Ureter (tissue), 1 donor: ENCODE measurements at places on chromosomes 4 and X. TPM values are rescaled to one million over a fixed set of nuclear protein-coding genes. Genes with fewer than 3 reads are reported as not detected.

GRCh38 chr4:169351872-169352271 lies 81.1 kb upstream of the SH3RF1 start:
- DNase-seq, result no peak

- no peak for DNase-seq
Observed at GRCh38 chr4:3489451-3489962, 26.4 kb downstream of the DOK7 start.

DNA sequence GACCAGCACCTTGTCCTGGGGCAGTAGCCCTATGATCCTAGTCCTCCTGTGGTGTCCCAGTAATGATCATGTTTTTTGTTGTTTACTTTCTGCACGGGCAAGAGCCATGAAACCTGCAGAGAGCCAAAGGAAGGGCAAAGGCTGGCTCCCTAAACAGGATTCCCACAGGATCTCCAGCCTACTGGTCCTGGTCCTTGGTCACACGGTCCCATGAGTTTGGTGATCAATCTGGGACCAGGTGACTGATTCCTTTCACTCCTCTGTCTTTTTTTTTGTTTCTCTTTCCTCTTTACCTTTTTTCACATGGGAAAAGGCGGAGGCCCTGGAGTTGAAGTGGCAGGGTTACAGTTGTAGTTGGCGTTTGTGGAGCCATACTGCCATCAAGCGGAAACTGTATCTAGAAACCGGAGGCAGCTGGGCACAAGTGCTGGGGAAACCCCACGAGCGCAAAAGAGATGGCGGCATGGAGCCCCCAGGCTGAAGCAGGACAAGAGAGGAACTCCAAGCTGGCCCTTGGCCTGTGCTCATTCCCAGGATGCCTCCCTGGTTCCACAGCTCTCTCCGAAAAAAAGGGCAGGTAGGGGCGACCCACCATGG lies 34.6 kb downstream of the NBDY start:
- peak; percentile 90 for DNase-seq

DNA sequence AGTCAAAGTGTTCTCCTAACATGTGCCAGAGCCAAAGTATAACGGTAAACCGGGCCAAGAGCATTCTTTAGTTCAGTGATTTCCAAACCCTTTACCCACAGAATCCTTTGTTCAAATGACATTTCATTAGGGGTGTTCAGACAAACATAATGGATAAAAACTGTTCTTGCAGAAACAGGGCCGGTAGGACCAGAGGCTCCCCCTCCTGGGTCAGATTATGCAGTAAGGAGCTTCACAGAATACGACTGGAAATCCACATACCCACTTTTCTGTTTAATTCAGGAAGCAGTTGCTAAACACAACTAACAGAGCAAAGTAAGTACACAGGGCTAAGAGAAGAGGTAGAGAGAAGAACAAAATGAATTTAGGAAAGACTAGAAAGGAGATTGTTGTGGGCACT lies 46.6 kb upstream of the TMEM184C start:
- DNase-seq, result no peak

- no peak for DNase-seq
Observed at GRCh38 chr4:53767482-53767881, 176.2 kb upstream of the LNX1 start.

DNA sequence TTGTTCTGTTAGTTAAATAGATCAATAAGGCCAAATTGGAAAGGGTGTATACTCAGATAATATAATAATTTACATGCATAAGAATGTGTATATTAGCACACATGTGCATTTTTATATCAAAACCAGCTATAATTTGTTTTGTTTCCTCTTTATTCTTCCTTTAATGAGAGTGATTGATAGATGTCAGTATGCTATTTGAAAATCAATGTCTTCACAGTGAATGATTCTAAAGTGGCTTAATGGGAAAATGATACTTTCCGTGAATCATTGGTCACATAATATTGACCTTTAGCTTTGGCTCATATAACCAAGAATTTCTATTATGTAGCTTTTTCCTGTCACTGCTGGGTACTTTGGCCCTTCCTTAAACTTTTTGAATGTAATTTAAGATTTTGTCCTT lies 48.6 kb downstream of the PLS3 start:
- DNase-seq, result no peak

GRCh38 chr4:41425650-41426049 lies 112.3 kb upstream of the LIMCH1 start:
- DNase-seq, result no peak

DNA sequence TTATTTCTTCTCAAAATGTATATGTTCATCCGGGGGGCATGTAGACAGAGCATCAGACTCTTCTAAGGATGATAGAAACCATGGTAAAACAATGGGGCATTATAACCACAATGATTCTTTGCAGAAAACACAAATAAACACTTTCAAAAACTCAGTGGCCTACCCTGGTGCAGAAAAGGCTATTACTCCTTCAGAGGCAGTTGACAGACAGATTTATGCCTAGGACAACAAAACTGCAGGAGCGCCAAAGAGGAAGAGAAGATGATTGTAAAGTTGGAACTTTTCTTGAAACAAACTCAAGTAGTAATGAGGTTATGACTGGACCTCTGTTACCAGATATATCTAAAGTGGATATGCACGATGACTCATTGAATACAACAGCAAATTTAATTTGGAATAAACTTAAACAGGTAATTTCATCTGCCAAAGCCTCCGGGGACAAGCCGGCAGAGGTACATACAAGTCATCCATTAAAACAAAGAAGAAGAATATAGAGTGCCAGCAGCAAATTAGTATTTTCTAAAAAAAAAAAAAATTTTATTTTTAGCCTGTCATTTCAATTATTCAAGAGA lies 1068.4 kb upstream of the INTU start:
- no peak for DNase-seq

DNA sequence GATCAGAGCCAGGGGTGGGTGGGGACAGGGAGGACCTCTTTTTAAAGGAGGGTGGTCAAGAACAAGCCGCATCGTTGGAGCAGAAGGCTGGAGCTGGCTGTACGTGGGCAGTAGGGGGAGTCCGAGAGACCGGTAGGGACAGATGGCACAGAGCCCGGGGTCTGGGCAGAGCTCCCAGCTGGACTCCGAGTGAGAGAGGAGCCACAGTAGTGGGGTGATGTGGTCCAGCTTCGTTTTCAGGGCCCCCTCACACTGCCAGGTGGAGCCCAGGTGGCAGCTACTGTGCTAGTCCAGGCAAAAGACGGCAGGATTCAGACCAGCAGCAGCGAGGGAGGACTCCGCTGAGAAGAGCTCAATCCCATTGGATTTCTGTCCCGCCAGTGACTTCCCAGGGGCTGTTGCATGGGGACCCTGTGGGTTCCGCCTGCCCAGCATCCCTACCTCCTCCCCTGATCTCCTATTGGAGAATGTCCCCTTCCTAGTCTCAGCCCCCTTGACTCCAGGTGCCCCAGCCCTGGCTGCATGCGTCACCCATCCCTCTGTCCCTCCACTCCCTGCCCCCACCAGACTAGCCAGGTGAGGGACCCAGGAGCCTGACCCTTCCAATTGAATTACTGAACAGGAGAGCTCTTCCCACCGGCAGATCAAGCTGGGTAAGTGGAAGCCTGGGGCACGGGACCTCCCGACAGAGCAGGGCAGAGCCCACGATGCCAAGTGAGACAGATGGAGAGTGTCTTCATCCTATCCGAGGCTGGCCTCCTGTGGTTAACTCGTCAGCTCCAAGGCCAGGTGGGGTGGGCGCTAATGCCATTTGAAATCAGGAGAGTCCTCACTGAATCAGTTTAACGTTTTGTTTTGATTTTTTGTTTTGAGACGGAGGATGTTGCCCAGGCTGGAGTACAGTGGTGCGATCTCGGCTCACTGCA lies 2.9 kb downstream of the ARHGAP4 start:
- peak; percentile 77 for DNase-seq

GRCh38 chrX:66677430-66677829 lies 38.6 kb upstream of the EDA2R start:
- DNase-seq, result no peak

GRCh38 chr4:85675076-85676049 lies 200.4 kb downstream of the ARHGAP24 start:
- DNase-seq, result no peak

- no peak for DNase-seq
Observed at GRCh38 chr4:176258135-176258534, 10.9 kb downstream of the ASB5 start.

GRCh38 chr4:134313591-134313990 lies 112.0 kb upstream of the PABPC4L start:
- DNase-seq, result no peak

DNA sequence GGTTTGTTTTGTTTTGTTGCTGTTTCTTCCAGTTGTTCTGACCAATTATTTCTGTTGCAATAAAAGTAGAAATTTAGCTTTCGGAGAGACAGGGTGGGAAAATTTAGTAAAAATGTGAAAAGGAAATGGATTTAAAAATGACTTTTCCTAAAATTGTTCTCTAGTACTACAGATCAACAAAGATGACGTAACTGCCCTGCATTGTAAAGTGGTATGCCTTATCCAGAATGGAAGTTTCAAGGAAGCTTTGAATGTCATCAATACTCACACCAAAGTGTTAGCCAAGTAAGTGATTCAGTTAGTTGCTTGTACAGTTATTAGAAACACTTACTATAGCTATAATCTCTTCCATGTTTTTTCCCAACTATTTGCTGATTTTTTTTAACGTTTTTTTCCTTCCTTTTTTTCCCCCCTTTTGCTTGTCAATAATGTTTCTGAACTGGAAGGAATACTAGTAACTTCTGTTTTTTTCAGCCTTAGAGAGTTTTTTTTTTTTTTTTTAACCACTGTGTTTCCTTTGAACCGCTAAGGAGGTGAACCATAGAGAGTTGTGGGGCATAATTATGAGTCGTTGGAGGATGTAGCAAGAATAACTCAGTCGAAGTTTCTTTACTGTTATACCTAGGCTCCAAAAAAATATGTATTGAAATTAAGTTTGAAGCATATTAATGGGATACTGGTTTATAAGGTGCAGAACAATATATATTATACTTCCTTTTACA lies 2.2 kb downstream of the SRP72 start:
- no peak for DNase-seq

- DNase-seq, result no peak
Observed at GRCh38 chr4:158786121-158786601, 17.3 kb downstream of the FNIP2 start.

GRCh38 chr4:99915449-99915848 lies 21.2 kb upstream of the LAMTOR3 start:
- no peak for DNase-seq

DNA sequence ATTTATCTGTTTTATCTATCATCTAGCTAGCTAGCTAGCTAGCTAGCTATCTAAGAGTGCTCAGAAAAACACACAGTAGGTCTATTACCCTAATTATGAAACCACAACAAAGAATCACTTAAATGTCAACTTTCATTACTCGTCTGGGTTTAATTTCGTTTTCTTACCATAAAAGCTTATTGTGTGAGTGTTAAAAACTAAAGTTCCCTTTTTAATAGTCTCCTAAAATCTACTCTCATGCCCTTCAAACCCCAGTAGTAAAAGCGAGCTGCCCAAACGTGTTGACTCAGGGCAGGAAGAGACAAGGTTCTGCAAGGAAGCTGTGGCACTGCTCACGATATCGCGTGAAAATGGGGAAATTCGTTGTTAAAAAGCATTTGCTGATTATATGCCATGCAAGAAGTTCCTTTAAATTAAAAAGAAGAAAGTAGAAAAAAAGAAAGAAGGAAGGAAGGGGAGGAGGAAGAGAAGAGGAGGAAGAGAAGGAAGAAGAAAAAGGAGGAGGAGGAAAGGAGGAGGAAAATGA lies 595 bp downstream of the MBNL3 start:
- DNase-seq, result peak; percentile 45

- DNase-seq, result peak; percentile 32
Observed at GRCh38 chr4:7186516-7187167, 5.7 kb upstream of the SORCS2 start.

- peak; percentile 79 for DNase-seq
Observed at GRCh38 chr4:156771171-156771837, 200.3 kb downstream of the PDGFC start.

DNA sequence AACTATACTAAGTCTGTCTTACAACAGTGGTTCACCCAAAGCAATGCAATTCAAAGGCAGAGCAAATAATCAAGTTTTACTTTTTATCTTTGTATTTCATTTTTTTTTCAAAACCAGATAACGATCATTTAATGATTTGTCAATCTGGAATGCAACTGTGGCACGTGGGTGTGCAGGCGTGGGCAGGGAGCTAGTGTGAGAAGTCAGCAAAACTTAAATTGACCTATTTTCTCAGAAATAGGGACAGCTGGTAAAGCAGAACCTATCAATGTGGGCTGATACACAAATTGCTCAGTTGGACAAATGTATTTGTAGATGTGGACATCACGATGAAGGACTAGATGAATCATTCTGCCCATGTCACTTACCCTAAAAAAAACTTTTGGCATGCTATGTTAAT lies 105.6 kb downstream of the CBLL2 start:
- DNase-seq, result no peak

DNA sequence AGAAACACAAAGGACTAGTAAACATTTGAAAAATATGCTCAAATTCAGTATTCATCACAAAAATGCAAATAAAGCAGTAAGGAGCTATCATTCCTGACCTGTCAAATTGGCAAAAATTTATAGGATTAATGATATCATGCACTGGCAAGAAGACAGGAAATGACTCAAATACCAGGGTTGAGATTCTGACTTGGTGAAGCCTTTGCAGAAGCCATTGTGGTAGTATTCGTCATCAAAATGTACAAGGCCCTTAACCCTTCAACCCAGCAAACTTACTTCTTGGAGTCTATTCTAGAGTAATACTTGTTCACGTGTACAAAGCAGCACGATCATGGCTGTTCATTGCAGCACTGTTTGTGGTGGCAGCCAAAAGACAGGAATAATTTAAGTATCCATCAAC lies 132.4 kb downstream of the ENOX2 start:
- DNase-seq, result no peak

GRCh38 chrX:19670854-19671620 lies 155.7 kb upstream of the MAP3K15 start:
- DNase-seq, result no peak

DNA sequence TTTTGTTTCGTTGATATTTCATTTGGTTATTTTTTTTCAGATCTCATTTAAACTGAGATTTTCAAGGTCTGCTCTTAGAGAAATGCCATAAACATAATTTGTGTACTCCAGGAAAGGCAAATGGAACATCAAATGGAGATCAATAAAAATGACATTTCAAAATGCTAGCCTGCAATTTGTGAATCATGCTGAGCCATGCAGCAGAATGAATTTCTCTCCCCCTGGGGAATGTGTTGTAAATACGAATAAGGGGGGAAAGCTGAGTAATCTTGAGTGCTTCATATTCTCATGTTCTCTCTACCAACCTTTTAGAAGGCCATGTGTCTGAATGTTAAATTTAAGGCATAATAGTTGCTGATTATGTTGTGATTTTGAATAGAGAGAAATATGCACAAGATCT lies 7.8 kb downstream of the ZCCHC4 start:
- no peak for DNase-seq

The ZMAT1 gene
- 23.1 TPM for total RNA-seq

The CYBB gene
- 13.7 TPM for total RNA-seq

The GSX2 gene
- total RNA-seq, result not detected

The BMPR1B gene
- 5.3 TPM for total RNA-seq

The KIAA0232 gene
- total RNA-seq, result 40.4 TPM

The TRIM2 gene
- total RNA-seq, result 90.6 TPM

The CXorf49 gene
- total RNA-seq, result not detected

The RAB40A gene
- 2.8 TPM for total RNA-seq

The GLRA3 gene
- not detected for total RNA-seq
